Large intestine (tissue), 12 donors: ENCODE measurements at places on chromosomes 3 and 15. TPM values are rescaled to one million over a fixed set of nuclear protein-coding genes. Genes with fewer than 3 reads are reported as not detected.

- DNase-seq, result peak; percentile 59
Measured at GRCh38 chr3:146166415-146166821, 5.4 kb upstream of the PLOD2 start.

DNA sequence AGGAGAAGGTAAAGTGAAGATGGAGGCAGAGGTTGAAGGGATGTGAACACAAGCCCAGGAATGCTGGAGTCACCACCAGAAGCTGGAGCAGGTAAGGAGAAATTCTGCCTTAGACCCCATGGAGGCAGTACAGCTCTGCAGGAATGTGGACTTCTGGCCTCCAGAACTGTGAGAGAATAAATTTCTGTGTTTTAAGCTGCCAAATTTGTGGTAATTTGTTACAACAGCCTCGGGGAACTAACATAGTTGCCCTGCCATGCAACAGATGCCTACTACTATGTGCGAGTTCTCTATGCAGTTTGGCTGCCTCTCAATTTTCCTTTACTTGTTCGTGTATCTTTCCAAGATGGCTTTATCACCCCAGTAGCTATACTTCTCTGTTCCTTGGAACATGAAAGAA lies 394.1 kb downstream of the TUSC7 start:
- DNase-seq, result no peak

DNA sequence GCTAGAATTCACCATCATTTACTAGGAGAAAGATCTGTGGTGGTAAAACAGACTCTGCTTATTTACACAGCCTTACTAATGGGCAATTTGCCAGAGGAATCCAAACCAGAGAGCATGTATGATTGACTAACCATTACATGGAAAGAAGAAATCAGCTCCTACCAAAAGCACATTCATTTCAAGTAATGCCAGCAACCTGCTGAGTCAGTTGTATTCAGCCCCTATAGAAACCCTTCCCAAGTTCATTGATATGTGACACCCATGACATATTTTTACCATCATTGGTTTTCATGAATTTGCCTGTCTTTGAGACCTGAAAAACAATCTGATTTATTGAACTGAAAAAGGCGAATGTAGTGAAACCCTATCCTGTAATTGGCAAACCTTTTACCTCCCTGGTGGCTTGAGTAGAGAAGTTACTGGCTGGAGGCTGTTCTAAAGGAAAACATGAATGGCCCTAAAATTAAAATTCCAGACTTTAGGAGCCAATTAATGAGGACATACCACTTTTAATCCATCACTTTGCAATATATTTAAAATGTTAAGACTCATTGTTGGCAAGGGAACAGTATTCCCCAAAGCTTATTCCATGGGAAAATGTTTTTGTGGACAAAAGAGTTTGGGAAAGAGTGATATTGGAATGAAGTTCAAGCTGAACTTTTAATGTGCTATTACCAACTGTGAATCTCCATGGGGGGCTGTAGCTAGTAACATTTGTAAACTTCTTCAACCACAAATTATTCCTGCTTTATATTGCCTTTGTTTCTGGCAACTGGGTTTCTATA lies 542.9 kb downstream of the FHIT start:
- peak; percentile 2 for DNase-seq

GRCh38 chr3:46479696-46480095 lies 15.0 kb upstream of the LTF start:
- DNase-seq, result no peak

DNA sequence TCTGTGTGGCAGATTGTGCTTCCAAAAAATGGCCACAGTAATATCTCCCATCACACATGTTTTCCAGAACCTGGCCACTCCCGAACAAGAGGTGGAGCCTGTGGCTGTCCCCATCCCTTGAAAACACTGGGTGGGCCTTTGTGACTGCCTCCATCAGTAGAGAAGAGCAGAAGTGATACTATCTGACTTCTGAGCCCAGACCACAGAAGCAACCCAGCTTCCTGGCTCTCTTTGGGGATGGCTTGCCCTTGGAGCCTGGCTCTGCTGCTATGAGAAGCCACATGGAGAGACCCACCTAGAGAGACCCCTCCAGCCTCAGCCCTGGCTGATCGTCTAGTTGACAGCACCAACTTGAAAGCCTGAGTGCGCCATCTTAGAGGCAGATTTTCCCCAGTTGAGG lies 39.8 kb upstream of the CMTM8 start:
- DNase-seq, result no peak

TGM5 gene
- polyA plus RNA-seq, result 0.03 TPM

VIPR1 gene
- polyA plus RNA-seq, result 75.3 TPM

DNA sequence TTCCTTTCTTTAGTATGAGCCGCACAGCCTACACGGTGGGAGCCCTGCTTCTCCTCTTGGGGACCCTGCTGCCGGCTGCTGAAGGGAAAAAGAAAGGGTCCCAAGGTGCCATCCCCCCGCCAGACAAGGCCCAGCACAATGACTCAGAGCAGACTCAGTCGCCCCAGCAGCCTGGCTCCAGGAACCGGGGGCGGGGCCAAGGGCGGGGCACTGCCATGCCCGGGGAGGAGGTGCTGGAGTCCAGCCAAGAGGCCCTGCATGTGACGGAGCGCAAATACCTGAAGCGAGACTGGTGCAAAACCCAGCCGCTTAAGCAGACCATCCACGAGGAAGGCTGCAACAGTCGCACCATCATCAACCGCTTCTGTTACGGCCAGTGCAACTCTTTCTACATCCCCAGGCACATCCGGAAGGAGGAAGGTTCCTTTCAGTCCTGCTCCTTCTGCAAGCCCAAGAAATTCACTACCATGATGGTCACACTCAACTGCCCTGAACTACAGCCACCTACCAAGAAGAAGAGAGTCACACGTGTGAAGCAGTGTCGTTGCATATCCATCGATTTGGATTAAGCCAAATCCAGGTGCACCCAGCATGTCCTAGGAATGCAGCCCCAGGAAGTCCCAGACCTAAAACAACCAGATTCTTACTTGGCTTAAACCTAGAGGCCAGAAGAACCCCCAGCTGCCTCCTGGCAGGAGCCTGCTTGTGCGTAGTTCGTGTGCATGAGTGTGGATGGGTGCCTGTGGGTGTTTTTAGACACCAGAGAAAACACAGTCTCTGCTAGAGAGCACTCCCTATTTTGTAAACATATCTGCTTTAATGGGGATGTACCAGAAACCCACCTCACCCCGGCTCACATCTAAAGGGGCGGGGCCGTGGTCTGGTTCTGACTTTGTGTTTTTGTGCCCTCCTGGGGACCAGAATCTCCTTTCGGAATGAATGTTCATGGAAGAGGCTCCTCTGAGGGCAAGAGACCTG lies 13.2 kb downstream of the GREM1 start:
- peak; percentile 81 for DNase-seq

DNA sequence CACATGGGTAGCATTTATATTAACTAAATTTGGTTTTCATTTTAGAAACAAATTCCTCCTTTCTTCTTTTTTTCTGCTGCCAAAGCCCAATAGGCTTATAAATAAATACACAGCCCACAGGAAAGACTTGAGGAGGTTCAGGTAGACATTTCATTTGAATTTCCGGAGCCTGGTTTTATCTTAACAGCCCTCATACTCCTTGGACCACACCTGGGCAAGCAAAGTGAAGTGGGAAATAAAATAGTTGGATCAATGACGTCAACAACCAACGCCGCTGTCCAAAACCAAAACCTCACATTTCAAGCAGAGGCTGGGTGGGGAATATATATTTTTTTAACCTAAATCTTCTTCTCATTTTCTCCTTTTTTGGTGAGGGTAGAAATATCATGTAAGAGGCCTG lies 53.2 kb downstream of the RFTN1 start:
- no peak for DNase-seq

DNA sequence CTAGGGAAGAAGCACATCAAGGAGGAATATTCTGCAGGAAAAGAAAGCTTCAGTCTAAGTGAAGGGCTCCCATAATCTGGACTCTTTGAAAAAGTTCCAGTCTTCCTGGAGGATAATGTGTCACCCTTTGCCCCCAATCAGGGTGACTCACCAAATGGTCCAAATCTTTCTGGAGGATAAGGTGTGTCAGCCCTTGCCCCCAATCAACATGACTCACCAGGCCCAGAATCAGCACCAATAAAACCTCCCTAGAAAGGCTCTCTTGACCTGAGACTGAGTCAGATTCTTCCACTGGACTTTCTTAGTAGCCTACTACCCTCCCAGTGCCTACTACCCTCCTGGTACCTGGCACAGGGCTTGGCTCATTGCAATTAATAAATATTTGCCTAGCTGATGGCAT lies 9.5 kb upstream of the ARL14 start:
- DNase-seq, result peak; percentile 88

DNA sequence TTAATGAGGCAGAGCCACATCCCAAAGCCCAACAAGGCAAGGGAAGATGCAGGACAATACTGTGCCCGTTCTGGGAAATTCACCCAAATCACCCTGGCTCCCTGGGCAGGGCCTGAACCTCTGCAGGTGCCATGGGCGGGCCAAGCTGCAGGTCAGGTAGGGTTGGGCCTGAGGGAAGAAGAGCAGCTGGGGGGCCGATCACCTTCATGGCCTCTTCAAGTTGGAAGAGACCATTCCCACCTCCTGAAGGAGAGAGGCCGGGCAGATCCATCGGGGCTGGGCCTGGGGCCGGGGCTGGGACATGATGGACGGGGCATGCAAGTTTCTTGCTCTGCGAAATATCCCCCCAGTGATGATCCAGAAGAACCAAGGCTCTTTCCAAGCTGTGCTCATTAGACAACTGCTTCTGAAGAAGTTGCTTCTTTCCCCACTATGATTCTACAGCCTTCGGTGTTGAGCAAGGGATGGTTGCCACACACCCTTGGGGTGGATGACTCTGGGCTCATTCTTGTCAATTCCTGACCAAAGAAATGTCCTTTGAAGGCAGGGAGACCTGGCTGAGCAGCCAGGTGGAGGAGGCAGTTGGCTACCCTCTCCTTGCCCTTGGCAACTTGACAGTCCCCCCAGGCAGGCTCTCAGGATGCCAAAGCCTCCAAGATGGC lies 38.2 kb downstream of the KLHL25 start:
- no peak for DNase-seq

DNA sequence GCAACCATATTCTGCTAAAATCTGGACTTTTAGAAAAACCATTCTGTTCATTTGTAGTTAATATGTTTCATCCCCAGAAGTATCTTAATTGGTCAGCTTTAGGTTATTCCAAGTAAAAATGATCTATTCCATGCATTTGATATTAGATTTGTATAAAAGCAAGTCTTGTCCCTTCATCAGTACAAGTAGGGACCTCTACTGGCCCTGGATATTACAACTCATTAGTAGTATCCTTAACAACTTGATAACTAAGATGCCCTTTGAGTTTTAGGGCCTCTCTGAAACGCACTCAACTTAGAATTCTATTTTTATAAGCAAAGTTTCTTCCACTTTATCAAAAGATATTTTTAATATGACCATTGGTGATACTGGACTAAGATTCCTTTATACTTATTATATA lies 25.3 kb upstream of the SELENOT start:
- no peak for DNase-seq

TBCCD1 gene
- polyA plus RNA-seq, result 15.6 TPM

- DNase-seq, result no peak
Measured at GRCh38 chr3:98855806-98856400, 45.6 kb downstream of the DCBLD2 start.

- DNase-seq, result no peak
Measured at GRCh38 chr3:72604328-72604727, 243.9 kb downstream of the SHQ1 start.

- no peak for DNase-seq
Measured at GRCh38 chr15:46996359-46996758, 720.9 kb upstream of the SEMA6D start.

DNA sequence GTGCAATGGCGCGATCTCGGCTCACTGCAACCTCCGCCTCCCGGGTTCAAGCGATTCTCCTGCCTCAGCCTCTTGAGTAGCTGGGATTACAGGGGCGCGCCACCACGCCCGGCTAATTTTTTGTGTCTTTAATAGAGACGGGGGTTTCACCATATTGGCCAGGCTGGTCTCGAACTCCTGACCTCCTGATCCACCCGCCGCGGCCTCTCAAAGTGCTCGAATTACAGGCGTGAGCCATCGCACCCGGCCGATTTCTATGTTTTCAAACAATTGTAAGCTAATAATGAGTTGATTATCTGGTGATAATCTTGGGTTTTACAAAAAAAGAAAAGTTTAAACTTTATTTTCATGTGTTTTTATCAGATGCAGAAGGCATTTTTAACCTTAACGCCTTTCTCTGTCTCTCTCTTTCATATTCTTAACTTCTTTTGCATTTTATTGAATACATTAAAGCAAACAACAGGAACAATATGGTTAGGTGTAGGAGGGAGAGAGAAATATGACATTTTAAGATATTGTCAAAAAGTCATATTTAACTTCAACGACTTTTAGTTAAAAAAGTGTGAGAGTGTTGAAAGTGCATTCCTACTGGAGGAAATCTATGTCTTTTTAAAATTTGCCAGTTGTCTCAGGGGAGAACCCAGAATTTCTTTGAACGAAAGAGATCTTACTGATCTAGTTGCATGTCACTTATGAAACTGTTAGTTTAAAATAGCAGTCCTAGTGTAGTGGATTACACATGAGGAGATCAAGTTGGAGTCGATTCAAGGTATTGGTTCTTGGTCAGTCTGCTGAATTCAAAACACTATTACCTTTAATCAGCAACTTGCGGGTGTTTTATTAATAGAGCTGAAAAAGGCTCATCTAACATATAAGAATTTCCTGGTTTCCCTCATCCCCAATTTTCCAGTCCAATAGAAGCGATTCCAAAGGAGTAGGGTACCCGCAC lies 3.4 kb upstream of the MEIS2 start:
- DNase-seq, result no peak

ADPGK gene
- 47.7 TPM for polyA plus RNA-seq

DNA sequence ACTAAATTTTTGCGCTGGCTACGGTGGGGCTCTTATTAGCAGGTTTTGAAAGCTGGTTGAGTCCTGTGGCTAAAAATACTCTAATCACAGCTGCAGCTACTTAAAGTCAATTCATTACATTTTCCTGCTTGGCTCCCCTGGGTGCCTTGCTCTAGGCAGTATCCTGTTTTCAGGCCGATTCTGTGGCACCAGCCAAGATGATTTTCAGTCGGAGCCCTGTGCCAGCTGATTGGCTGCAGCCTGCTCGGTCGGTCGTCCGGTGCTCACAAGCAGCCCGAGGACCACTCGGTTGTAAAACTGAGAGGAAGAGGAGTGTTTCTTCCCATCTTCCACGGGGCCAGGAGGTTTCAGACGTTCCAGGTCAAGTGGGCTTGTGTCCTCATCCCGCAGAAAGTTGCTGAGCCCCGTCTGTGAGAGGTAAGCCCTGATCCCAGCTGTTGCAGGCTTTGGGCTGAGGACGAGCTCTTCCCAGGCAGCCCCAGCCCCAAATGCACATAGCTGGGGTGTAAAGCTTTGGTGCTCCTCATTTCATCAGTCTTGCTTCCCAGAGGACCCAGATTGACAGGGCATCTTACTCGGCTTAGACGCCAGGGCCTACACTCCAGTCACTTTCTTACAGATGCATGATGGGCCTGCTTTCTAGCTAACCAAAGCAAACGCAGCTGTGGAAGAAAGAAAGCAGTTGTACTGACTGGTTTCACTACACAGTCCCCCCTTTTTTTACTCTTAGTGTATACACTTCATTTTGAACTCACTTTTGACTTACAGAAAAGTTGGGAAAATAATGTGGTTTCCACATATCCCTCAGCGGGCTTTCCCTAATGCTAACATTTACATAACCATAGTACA lies 15.9 kb downstream of the LYSMD4 start:
- DNase-seq, result no peak
